Colonic mucosa (tissue), 4 donors: ENCODE measurements at places on chromosomes 2 and 18. TPM values are rescaled to one million over a fixed set of nuclear protein-coding genes. Genes with fewer than 3 reads are reported as not detected.

The MDH1B gene
- 0.50 TPM for total RNA-seq

The RUFY4 gene
- not detected for total RNA-seq

The PECR gene
- total RNA-seq, result 15.9 TPM

The STPG4 gene
- 0.21 TPM for total RNA-seq

The KCNG3 gene
- 2.5 TPM for total RNA-seq

The CEP68 gene
- 7.1 TPM for total RNA-seq

The GALM gene
- total RNA-seq, result 47.9 TPM

The CACNB4 gene
- 0.44 TPM for total RNA-seq

The MATN3 gene
- total RNA-seq, result 0.12 TPM

The KYNU gene
- 0.64 TPM for total RNA-seq

The GTF2A1L gene
- not detected for total RNA-seq

The PARD6G gene
- total RNA-seq, result 1.0 TPM

The CHN1 gene
- 2.2 TPM for total RNA-seq

The NOSTRIN gene
- 29.0 TPM for total RNA-seq
